Head of caudate nucleus (tissue), 42 donors: ENCODE measurements at places on chromosomes 4 and X.

DNA sequence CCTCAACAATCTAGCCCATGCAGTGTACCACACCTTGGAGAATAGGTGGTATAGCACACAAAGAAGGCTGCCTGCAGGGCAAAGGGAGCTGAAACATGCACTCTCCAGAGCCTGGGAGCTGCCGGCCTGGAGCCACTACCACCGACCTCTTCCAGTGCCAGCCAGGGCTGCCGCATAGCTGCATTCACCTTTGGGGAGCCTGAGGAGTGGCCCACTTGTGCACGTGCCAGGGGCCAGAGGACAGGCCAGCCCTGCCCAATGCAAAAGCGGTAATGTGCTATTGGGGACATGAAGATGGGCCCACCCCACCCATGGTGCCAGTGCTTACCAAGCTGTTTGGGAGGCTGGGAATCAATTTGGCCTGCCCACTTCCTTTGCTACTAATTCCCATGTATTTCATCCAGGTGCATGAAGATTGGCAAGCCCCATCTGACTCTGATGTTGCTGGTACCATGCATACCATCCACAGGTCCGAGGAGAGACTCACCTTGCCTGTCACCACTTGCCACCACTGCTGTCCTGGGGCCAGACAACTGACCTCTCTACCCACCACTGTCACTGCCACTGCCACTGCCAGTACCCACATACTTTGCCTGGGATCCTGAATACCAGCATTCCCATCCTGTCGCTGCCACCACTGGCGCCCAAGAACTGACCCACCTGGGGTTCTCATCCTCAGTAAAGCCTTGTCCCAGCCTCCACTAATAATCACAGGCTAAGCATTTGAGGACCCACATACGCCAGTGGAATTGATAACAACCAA, 506.9 kb downstream of the MAGEB5 start:
- DNase-seq = no peak

GRCh38 chr4:42268824-42269223, 116.4 kb upstream of the BEND4 start:
- no peak for DNase-seq

DNA sequence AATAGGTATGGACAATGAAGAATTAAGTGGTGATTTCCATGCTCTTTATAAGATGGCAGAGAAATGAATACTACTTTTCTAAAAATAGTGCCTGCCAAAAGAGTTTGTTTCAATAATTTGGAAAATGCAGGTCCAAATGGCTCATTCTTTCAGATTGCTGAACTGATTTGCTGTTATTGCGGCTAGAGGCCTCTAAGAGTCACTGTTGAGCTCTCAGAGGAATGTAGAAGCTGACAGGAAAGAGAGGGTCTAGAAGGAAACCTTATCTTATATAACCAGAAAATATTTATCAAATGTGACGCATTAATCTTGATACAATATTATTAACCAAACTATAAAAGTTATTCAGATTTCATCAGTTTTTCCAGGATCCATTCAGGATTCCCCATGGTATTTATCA, 65.7 kb upstream of the PAGE1 start:
- no peak for DNase-seq

DNA sequence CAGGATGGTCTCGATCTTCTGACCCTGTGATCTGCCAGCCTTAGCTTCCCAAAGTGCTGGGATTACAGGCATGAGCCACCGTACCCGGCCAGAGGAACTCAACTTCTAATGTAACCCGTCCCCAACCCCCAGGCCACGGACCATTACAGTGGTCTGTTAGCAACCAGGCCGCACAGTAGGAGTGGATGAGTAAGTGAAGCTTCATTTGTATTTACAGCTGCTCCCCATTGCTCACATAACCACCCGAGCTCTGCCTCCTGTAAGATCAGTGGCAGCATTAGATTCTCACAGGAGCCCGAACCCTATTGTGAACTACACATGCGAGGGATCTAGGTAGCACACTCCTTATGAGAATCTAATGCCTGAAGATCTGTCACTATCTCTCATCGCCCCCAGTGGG, 119.6 kb downstream of the SHROOM3 start:
- no peak for DNase-seq

DNA sequence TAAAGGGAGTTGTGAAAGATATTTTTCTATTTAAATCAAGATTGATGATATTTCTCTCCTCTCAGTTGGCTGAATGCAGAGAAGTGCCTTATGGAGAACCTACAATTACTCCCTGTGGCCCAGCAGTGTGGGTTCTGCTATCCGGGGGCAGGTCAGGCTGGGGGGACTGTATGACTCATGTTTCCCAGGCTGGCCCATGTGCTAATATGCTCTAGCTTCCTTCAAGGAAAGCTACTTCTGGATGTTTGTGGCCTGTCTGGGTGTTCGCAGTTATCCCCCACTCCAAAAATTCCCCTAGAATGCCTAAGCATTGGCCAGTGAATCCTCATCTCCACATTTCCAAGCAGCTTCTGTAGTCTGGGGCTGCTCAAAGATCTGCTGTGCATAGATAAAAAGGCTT, 58.9 kb upstream of the SPP1 start:
- no peak for DNase-seq

DNA sequence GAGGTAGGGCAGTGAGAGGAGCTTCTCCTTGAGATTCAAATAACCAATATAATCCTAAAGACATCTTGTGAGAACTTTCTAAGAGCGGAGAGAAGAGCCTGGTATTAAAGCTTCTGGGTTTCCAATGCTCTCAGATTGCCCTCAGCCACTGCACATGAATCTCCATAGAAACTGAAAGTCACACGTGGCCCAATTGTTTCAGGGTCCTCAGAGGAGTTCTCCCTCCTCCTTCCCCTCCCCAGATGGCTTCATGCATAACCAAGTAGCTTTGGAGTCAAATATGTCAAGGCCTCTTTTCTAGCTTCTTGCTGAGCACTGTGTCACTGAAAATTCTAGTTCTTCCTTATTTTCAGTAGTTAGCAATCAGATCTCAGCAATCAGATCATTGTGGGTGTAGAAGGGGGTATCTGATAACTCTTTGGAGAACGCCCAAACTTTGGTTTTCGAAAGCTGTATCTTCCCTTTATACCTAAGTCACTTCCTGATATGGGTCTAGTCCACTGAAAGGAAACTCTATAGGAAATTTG, 2.2 kb downstream of the BTK start:
- DNase-seq = no peak

- DNase-seq = no peak
These were observed 112.9 kb upstream of the VCX start for GRCh38 chrX:7730071-7730470.

GRCh38 chr4:90990284-90990683, 863.1 kb downstream of the CCSER1 start:
- no peak for DNase-seq

- DNase-seq = no peak
These were observed 907.1 kb downstream of the RPA4 start for GRCh38 chrX:97790850-97791249.

DNA sequence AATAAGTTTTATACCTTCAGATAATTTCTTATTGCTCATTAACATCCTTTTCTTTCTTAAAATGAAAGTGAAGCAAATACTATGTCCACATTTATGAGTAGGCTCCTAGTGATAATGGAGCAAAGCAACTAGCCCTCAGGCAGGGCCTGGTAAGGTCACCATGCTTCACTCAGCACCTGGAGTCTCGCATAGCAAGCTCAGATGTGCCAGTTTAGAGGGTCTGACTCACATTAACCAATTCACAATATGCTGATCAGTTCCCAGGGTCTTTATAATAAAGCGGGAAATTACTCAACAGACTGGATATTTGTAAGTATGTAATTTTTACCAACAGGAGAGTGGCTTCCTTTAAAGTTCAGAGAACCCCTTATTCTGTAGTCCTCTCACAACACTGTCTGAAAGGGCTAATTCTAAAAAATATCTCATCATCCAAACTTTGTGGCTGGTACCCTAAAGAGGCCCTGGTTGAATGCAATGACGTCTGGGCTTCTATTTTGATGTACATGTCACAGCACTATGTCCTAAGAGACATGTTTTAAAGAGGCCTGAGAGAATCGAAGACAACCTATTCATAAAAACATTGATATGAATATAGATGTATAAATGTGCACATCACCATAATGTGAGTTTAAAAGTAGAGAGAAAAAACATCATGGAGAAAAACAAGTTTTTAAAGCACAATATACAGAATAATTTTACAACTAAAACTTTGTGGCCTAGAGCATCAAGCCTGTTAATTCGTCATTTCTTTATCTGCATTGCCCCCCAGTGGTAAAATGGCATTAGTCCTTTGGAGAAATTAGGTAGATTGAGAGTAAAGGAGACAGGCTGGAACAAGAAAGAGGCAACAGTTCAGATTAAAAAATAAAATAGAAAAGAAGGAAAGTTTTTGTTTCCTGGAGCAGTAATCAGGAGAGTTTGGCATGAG, 44.3 kb downstream of the IL21 start:
- peak; percentile 65 for DNase-seq

DNA sequence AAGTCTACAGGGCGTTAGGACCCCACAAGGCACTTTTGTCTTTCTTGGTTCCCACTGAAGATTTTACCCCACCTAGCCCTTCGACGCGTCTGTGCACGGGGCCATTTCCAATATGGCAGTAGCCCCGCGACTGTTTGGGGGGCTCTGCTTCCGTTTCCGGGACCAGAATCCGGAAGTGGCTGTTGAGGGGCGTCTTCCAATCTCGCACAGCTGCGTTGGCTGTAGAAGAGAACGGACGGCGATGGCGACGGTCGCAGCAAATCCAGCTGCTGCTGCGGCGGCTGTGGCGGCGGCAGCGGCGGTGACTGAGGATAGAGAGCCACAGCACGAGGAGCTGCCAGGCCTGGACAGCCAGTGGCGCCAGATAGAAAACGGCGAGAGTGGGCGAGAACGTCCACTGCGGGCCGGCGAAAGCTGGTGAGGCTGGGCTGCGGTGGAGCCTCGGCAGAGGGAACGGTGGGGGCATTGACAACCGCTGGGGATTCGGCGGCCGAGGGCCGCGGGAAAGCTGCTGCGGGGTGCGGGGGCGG, at the start of gene USP11:
Gene USP11, plus strand, starts transcription at position 207 of the 530 bp plus-strand sequence. Its CDS starts 35 bp downstream, at position 242.
- DNase-seq = peak; percentile 60

DNA sequence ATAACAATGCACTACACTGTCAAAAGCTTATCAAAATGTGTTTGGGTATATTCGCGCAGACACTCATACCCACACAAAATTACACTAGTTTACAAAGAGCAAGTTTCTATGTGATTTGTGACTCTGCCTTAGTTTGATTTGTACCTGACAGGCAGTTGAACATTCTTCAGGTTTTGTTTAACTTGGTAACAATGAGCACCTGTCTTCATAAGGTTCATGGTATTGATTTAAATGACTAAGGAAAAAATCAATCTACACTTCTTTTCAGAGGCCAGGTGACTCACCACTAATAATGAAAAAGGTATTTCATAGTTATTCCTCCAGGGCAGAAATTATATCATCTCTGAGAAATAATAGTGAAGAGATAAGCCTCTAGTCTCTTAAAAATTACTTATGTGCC, 1114.6 kb upstream of the AGA start:
- no peak for DNase-seq

- no peak for DNase-seq
These were observed 250.8 kb downstream of the INPP4B start for GRCh38 chr4:142595222-142595871.
